ENCODE measurements at places on chromosomes 2 and 18.

- no peak for DNase-seq
Measured at GRCh38 chr18:23998018-23998417, 16.5 kb upstream of the TTC39C start.

DNA sequence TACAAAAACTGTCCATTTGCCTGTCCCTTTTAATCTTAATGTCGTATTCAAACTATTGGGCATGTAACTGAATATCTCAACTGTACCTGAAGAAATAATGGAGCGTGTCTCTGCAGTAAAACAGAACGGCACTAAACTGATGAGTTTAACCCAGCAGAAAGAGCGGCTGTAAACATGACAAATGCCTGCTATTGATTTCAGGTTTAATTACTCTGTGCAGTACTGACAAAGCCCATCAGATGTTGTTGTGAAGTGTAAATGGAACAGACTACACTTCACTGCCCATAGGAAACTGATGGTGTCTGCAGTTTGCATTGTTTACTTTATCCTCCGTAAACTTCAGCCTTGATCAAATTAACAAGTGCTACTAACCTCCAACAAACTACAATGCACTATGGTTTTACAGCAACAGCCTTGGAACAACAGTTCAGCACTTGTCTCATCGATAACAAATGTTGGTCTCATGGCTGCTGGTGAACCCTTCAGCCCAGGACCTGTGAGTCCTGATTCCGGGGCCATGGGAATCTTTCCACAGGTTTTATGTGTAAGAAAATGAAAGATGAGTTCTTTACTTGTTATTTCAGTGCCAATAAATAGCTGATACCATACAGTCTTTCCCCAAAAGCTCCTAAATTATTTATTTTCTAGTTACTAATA lies 316.5 kb downstream of the CCDC178 start:
- DNase-seq, result no peak

DNA sequence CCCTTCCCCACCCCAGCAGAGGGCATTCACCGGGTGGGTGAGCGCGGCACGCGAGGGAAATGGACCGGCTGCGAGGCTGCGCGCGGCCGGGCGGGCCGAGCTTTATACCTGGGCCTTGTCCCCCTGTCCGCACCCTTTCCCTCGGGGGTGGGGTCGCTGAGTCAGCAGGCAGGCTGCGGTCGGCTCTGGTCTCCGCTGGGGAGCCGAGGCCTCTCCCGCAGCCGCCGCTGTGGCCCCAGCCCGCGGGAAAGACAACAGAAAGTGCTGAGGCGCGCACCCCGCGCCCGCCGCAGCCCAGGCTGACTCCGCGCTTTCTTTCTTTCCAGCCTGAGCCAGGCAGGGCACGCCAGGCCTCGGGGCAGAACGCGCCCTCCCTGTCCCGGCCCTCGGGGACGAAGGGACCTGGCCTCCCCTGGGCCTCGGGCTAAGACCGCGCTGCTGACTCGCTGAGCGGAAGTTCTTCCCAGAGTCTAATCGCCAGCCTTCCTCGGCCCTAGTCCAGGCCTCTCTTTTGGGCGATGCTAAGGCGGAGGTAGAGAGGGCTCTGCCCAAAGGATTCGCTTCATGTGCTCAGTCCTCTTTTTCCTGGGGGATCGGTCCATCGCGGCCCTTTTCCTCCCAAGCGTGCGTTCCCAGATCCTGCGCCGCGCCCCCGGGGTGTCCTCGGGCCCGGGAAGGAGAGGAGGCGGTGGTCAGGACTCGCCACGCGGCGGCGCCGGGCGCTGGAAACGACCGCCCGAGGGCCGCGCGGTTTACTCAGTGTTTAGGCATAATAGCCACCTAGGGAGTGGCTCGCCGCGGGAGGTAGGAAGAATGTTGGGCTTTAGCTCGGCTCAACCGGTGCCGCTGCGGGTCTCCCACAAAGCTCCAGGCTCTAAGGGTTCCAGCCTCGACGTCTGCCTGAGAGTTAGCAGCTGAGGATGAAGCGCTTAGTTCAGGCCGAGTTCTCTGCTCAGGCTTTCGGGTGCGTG lies at the start of gene CRYBA2:
Gene CRYBA2 (minus strand): TSS at position 78 of the 971 bp plus-strand sequence. CDS start 246 bp downstream, outside the sequence.
- DNase-seq, result no peak

- DNase-seq, result no peak
Measured at GRCh38 chr2:119266091-119266589, 42.5 kb downstream of the STEAP3 start.

GRCh38 chr2:172340394-172340793 lies 87.0 kb upstream of the ITGA6 start:
- DNase-seq, result no peak

- DNase-seq, result no peak
Measured at GRCh38 chr2:68766376-68766845, 31.8 kb downstream of the ARHGAP25 start.

DNA sequence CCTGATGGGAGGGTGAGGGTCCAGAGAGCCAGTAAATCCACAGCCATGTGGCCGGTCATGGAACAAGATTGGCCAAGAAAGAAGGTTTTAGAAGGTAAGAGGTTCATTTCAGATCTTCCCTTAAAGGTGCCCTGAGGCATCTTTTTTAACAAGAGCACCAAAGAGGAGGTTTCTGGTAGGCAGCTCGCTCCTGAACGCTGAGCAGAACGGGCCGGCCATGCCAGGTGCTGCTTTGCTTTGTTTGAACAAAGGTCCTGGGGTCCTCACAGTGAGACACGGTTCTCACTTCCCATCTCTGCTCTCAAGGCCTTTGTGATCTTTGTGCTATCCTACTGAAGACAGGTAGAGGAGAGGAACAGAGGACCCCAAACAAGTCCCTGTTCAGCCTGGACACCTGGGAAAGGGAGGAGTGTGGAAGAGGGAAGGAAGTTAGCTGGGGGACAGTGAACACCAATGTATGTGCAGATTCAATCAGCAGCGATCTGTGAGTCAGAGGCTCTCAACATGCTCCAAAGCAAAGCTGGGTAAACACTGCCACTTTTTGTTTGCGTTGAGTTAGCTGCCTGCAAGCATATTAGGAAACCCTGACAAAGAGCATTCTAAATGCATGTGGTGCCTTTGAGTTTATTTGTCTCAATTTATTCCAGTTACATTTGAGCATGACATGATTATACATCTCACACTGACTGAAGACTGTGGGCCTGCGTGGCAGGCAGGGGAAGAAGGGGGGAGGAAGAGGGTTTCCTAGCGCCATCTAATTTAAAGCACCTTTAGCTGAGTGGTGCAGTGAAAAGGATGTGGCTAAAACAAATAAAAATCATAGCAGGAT lies 102.4 kb downstream of the ASB1 start:
- DNase-seq, result no peak

DNA sequence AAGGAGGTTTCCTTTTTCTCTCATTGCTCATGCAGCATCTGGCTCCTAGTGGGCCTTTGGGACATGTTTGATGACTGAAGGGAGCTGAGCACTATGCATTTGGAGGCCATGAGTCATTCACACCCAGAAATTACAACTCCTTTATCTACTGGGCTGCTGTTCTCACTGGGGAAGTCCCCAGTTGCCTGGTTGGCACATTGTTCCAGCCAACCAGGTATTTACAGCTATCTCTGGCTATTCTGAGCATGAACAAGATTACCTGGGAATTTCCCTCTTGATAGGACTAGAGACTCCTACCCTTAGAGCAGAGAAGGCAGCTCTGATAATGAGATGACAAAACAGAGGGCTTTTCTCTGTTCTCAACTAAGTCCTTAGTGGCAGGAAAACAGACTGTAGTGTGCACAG lies 206.5 kb downstream of the SETBP1 start:
- no peak for DNase-seq

DNA sequence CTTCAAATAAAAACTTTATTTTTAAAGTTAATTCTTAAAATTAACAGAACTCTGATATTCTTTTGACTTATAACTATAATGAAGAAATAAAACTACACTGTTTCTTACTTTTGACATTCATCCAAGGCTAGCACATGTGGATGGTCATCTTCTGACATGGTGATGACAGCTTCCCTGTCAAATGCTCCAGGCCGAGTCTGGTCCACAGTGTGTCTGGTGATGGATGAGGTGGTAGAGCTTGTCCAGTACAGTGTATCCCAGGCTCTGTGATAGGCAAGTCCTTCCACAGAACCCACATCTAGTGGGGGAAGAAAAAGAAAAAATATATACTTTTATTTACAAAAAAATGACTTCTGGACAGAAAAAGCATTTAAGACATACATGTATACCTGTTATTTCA lies 1529.5 kb downstream of the LRP1B start:
- DNase-seq, result no peak

- DNase-seq, result no peak
Measured at GRCh38 chr2:45707006-45707405, 55.5 kb downstream of the PRKCE start.

DNA sequence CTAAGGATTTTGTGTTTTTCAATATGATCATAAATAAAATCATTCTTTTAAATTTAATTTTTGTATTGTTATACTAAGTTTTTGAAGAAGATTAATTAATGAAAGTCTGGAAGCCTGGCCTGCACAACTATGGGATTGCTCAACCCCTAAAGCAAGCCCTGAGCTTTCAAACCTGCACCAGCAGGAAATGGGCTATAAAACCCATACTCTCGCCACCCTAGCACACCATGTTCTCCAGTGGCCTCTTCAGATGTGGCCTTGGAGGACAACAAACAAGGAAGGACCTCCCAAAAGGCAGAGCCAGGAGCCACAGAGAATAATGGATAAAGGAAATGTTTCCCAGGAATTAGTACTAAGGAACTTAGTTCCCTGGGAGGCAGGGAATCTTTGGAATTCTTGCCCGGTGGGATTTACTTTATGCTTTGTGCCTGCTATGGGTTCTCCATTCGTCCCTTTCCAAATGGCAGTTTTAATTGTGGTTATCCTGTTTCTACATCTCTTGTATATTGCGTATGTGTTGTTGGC lies 212.5 kb downstream of the ZFP36L2 start:
- DNase-seq, result no peak

- DNase-seq, result no peak
Measured at GRCh38 chr2:207847807-207848544, 78.3 kb upstream of the FZD5 start.

DNA sequence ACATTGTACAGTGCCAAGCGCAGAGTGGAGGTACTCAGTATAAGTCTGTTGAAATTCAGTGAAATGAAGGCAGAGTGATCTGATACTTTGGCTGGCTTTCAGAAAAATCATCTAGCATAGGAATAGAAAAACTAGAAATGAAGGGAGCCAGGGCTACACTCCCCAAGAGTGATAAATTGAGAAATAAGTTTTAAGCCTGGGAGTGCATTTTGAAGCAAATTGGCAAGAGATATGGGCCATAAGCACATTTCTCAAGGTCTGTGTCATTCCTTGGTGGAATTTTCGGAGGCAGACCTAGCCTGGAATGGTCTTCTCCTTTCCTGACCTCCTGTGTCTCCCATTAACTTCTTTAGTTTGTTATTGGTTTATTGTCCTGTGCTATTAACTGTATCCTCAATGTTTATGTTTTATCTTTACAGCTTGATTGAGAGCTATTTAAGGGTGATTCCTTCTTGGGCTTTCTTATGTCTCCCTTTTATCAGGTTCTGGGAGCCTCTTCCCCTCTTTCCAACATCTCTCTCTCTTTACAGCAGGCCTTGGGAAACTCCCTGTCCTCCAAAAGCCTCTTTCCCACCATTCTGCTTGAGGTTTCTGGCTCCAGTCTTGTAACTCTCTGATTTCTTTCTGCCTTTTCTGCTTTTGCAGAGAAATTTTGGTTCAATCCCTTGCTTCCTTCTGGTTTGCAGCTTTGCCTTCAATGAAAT lies 649.5 kb downstream of the SLC4A3 start:
- DNase-seq, result no peak

GRCh38 chr2:85823951-85824350 lies 64.8 kb downstream of the ST3GAL5 start:
- no peak for DNase-seq

DNA sequence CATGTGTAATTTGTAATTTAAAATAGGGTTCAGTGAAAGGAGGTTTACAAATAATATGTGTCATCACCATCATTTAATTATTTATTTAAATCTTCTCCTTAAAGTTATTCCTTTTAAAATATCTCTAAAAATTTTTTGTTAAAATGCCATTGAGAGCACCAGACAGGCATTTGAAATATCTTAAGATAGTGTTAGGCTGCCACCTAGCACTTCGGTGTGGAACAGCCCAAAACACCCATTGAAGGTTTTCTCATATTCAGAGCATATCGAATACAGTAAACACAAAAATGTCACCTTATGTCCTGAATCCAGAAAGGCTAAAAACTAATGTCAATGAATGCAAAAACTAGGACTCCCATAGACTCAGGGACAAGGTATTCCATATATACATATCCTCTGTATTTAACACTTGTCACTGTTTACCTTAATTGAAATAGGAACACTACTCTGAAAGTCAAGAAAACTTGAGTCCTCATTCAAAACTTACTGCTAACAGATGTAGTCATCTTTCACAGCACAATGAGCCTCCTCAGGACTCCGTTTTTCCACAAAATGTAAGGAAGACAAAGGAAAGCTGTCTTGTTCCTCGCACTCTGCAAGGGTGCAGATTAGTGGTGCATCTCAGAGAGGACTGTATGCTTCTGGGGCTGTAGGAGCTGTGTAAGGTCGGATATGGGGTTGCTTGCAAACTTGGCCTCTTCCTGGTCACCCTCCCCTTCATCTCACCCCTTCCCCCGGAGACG lies 329.5 kb downstream of the PAX3 start:
- DNase-seq, result no peak

DNA sequence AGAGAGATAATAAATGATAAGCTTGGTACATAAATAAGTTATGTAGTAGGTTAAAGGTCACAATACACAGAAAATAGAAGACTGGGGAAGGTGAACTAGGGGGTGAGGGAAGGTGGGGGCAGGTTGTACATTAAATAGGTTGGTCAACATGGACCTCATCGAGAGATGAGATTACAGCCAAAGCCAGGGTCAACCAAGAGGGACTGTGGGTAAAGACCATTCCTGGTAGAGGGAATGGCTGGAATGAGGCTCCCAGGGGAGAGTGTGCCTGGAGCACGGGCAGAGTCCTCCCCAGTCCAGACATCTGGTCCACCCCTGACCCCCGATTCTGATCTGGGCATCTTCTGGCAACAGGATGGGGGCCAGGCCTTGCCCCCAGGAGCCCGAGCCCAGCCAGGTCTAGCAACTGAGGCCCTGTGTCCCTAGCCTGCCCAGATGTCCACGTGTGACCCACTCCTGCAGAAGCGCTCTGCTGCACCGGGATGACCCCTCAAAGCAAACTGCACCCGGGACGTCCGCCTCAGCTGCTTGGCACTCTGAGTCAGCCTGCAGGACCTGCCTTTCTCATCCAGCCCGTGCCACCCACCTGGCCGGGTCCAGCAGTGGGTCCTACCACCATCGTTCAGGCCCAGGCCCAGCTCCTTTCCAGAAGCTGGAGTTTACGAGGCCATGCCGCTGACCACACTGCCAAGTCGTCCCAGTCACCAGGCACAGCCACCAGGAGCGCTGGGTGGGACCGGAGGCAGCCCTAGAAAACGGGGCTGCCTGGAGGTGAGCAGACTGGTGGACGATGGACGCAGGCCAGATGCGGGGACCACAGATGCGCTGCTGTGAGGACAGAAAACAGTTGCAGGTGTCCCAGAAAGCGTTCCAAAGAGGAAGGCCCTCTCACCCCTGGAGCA lies 56.2 kb upstream of the ID2 start:
- no peak for DNase-seq
